ENCODE measurements at places on chromosomes 7 and 10. TPM values are rescaled to one million over a fixed set of nuclear protein-coding genes. Genes with fewer than 3 reads are reported as not detected.

The SPACDR gene
- total RNA-seq = 3.5 TPM

The SFTPA2 gene
- total RNA-seq = not detected

The DOCK1 gene
- 0.14 TPM for total RNA-seq

The RNF32 gene
- 2.2 TPM for total RNA-seq

The SORCS3 gene
- not detected for total RNA-seq

The CPVL gene
- 1.2 TPM for total RNA-seq

DNA sequence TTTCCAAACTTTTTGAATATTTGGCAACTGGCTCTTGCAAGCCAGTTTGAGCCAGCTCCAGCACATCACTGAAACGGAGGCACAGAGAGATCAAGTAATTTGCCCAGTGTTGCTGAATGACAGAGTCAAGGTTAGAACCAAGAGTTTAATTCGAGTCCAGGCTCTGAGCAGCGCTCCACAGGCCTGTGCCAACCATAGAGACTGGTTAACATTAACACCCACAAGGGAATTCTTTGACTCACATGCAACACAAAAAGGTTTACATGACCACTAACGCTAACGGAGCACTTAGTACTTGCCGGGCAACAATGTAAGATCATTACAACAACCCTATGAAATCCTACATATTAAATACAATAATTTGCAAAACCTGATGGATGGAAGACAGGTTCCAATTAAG, 1.5 kb downstream of the RGS10 start:
- peak overlapping the region; percentile 98 for H3K27ac ChIP-seq
- H3K4me1 ChIP-seq = peaks cover 49% of the 10 kb centered on the region
- H3K4me3 ChIP-seq = peak overlapping the region; percentile 89
- no peak for DNase-seq
- H3K36me3 ChIP-seq = peaks cover 5% of the 10 kb centered on the region

- H3K4me3 ChIP-seq = no peak overlapping the region
- peaks cover 20% of the 10 kb centered on the region for H3K4me1 ChIP-seq
- H3K27ac ChIP-seq = no peak overlapping the region
- no peak for DNase-seq
Measured at GRCh38 chr10:4246881-4247358, 461.9 kb upstream of the KLF6 start.

GRCh38 chr7:1152492-1152891, 7.5 kb downstream of the ZFAND2A start:
- peaks cover 5% of the 10 kb centered on the region for H3K36me3 ChIP-seq
- no peak for DNase-seq
- H3K4me3 ChIP-seq = no peak overlapping the region
- no peaks in the 10 kb centered on the region for H3K27me3 ChIP-seq

GRCh38 chr10:37588299-37588698, 269.1 kb downstream of the ZNF248 start:
- no peaks in the 10 kb centered on the region for H3K36me3 ChIP-seq
- no peaks in the 10 kb centered on the region for H3K4me1 ChIP-seq
- H3K4me3 ChIP-seq = no peak overlapping the region
- no peak for DNase-seq

DNA sequence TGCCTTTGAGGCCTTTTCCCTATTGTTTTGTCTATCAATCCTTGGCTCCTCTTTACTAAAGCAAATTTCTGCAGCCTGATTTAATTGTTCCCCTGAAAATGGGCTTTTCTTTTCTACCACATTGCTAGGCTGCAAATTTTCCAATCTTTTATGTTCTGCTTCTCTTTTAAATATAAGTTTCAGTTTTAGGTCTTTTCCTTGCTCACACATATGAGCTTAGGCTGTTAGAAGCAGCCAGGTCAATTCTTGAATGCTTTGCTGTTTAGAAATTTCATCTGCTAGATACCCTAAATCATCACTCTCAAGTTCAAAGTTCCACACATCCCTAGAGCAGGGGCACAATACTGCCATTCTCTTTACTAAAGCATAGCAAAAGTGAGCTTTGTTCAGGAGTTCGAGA, 159.6 kb downstream of the ARL4A start:
- no peaks in the 10 kb centered on the region for H3K27me3 ChIP-seq
- H3K36me3 ChIP-seq = no peaks in the 10 kb centered on the region
- no peak overlapping the region for H3K4me3 ChIP-seq
- no peak overlapping the region for H3K27ac ChIP-seq
- no peaks in the 10 kb centered on the region for H3K4me1 ChIP-seq
- no peak for DNase-seq

DNA sequence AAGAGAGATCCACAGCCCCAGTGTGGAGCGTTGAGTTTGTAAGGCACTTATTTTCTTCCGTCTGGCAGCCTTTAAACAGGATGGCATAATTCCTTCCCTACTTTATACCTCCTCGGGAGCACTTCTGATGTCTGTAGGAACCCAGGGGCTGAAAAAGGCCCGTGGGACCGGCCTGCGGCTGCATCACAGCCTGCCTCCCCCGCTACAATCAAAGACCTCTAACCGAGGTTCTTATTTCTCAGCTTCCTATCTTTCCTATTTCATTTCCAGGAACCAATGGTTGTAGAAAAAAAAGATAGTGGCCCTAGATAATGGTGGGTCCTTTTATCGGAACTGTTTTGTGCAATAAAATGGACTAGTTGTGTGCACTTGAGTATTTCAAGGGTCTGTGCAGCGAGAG, 4.1 kb upstream of the CTBP2 start:
- H3K4me1 ChIP-seq = no peaks in the 10 kb centered on the region
- H3K4me3 ChIP-seq = no peak overlapping the region
- H3K27me3 ChIP-seq = peaks cover 22% of the 10 kb centered on the region
- no peak for DNase-seq

GRCh38 chr7:139777133-139777891, 486 bp downstream of the HIPK2 start:
- no peaks in the 10 kb centered on the region for H3K36me3 ChIP-seq
- H3K4me3 ChIP-seq = peak overlapping the region; percentile 99
- peaks cover 24% of the 10 kb centered on the region for H3K27me3 ChIP-seq
- H3K27ac ChIP-seq = peak overlapping the region; percentile 94
- H3K4me1 ChIP-seq = peaks cover 36% of the 10 kb centered on the region
- DNase-seq = peak; percentile 61

DNA sequence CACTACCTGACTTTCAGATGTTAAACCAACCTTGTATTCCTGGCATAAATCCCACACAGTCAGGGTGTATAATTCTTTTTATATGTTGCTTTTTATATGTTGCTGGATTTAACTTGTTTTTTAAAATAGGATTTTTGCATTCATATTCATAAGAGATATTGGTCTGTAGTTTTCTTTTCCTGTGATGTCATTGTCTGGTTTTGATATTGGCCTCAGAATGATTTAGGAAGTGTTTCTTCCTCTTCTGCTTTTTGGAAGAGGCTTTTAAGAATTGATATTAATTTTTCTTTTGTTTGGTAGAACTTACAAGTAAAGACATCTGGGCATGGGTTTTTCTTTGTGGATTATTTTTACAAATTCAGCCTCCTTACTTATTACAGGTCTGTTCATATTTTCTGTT, 93.1 kb downstream of the CARD11 start:
- peaks cover 78% of the 10 kb centered on the region for H3K36me3 ChIP-seq
- H3K4me3 ChIP-seq = no peak overlapping the region
- H3K27me3 ChIP-seq = no peaks in the 10 kb centered on the region
- DNase-seq = no peak
- H3K4me1 ChIP-seq = peaks cover 60% of the 10 kb centered on the region

GRCh38 chr7:99314504-99314903, 11.2 kb upstream of the ARPC1A start:
- no peak overlapping the region for H3K27ac ChIP-seq
- H3K4me3 ChIP-seq = no peak overlapping the region
- H3K27me3 ChIP-seq = peaks cover 7% of the 10 kb centered on the region
- DNase-seq = no peak
- no peaks in the 10 kb centered on the region for H3K36me3 ChIP-seq

GRCh38 chr7:44629829-44630522, 23.5 kb downstream of the OGDH start:
- no peak overlapping the region for H3K4me3 ChIP-seq
- H3K4me1 ChIP-seq = peaks cover 53% of the 10 kb centered on the region
- peak overlapping the region; percentile 49 for H3K27ac ChIP-seq
- H3K36me3 ChIP-seq = peaks cover 24% of the 10 kb centered on the region

DNA sequence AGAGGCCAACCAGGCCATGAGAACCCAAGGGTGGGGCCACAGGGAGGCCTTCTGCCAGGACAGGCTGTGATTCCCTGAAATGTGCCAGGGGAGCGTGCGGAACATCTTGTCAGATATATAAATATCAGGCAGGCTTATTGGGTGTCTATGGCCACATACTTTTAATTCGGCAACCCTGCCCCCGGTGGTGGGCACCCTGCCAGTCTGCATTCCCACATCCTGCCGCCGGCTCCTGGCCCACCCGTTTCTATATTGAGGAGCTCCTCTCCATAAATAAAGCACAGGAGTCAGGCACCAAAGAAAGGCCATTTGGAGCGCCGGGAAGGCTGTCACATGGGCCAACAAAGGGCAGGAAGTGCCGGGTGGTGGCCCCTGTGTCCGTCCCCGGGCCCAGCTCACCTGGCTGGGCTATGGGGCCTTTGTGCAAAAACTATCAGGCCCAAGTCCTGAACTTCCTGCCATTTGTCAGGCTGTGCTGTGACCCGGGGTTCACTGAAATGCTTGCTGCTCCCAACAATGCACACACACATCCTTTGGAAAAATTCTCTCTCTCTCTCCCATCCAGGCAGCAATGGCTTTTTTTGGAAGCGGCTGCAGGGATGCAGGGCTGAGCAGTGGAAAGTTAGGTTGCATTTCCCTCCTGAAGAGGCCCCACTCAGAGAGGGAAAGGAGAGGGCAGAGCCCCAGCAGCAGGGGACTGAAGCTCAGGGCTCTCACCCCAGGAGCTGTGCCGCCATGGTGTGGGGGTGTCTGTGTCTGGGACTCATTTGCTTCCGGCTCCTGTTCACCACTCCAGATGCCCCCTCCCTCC, 25.0 kb upstream of the PODXL start:
- H3K4me3 ChIP-seq = no peak overlapping the region
- H3K27me3 ChIP-seq = no peaks in the 10 kb centered on the region
- H3K36me3 ChIP-seq = no peaks in the 10 kb centered on the region
- no peak overlapping the region for H3K27ac ChIP-seq
- no peaks in the 10 kb centered on the region for H3K4me1 ChIP-seq

DNA sequence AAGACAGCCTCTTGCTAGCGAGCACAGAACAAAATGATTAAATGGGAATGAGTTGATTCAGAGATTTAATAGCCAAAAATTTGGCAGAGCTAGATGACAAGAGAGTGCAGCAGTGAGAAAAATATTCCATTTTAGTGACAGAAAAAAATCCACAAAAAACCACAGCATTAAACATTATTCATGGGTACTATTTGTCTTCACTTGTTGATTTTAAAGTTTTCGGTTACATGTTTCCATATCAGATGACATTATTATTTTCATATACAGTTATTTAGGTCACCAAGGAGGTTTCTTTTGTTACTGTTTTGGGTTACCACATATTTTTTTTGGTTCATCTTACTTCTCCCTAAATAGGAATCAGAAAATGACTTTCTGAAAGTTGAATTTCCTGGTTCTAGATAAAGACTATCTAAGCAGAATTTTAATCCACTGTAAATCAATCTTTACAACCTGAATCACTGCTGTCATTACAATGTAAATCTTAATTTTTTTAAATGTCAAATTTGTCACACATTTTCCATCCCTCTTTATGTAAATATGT, 87.9 kb downstream of the SVIL start:
- no peak for DNase-seq
- H3K4me1 ChIP-seq = peaks cover 24% of the 10 kb centered on the region
- H3K4me3 ChIP-seq = no peak overlapping the region
- peaks cover 7% of the 10 kb centered on the region for H3K36me3 ChIP-seq
- no peak overlapping the region for H3K27ac ChIP-seq

DNA sequence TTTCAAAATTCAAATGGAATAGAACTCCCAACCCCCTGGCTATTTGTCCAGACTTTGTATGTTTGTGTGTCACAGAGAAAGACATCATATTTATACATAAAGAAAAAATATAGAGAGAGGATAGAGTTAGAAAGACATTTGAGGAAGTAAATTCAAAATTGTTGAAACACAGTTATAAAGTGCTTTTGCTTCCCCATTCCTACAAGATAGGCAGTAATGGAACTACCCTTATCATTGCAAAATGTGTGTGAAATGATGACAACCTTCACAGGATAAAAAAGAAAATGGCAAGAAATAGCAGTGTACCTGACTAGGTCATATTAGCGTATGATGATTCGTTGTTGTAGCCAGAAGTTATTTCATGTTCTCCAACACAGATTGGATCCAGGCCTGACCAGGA, 63.1 kb downstream of the FZD1 start:
- H3K4me1 ChIP-seq = no peaks in the 10 kb centered on the region
- H3K27ac ChIP-seq = no peak overlapping the region
- no peak overlapping the region for H3K4me3 ChIP-seq
- no peak for DNase-seq
- no peaks in the 10 kb centered on the region for H3K36me3 ChIP-seq
- H3K27me3 ChIP-seq = no peaks in the 10 kb centered on the region

GRCh38 chr10:121232494-121232893, 365.8 kb downstream of the FGFR2 start:
- no peak overlapping the region for H3K27ac ChIP-seq
- H3K4me1 ChIP-seq = no peaks in the 10 kb centered on the region
- no peaks in the 10 kb centered on the region for H3K36me3 ChIP-seq
- no peak overlapping the region for H3K4me3 ChIP-seq

Data from activated naive CD8-positive, alpha-beta T cell treated with anti-CD3 and anti-CD28 coated beads, Interleukin-2, amount 10 ng/mL, durations not matched to agents 7 days and 5 days (primary cell).